ENCODE measurements at places on chromosomes 6 and 20.

GRCh38 chr20:20505554-20505953 is 137.7 kb downstream of the INSM1 start:
- DNase-seq, result no peak

DNA sequence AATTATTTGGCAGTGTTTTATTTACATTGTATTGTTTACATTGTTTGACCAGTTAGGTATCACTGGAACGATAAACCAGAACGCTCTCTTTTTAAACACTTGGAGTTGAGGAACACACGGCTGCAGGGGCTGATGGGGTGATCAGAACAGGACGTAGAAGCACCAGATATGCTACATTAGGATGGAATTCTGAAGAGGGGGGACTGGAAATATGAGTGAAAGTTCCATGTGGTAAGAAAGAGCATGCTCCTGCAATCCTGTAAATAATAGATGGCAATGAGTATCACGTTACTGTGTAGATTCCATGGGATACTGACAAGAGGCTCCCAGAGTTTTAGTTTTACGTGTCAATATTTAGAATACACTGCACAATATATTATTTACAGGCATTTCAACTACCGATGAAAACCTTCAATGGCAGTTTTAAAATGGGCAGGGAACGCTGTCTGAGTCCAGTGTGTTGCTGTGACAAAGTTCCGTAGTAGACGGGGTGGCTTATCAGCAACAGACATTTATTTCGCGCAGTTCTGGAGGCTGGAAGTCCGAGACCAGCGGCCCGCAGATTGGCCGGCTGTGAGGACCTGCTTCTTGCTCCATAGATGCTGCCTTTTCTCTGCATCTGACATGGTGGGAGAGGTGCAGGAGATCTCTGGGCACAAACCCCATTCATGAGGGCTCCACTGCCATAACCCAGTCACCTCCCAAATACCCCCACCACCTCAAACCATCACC is 43.1 kb downstream of the SYNJ2 start:
- DNase-seq, result no peak

DNA sequence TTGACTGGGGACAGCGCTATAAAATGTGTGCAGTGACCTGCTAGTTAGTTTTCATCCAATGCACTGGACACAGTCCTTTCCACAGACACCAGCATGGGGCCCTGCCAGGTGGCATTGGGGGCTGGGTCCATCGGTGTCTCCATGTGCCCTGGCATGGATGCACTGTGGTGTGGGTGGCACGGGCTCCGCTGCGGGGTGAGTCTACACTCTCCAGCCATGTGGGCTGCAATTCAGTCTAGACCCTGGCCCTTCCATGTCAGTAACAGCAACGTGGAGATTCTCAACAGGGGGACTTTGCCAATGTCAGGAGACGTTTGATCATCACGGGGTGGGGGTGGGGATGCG is 100.0 kb downstream of the RAMACL start:
- no peak for DNase-seq

DNA sequence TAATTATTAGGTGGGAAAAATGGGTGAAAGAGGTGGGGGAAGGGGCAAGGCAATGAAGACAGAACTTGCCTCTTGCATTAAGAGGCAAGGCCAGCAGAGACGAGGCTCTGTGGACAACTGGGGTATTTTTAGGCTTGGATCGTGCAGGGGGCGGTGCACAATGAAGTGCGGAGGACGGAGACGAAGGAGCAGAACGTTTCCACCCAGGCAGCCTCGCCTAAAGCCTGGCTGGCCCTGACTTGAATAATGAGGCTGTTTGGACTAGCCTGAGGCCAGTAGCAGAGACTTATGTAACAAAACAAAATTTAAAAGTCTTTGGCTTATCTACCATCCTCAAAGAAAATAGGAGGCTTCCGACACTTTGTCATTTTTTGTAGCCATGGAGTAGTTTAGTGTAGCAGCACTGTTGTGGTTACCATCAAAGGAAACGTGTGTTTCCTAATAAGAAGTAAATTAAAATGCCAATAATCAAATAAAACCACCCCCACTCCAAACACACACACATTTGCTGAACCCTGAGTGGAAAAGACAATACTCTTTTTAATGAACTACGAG is 370.0 kb upstream of the CNR1 start:
- DNase-seq, result no peak

- peak; percentile 54 for DNase-seq
These were observed 157.7 kb upstream of the MMS22L start for GRCh38 chr6:97440590-97441176.

- no peak for DNase-seq
These were observed 21.5 kb downstream of the COL19A1 start for GRCh38 chr6:69887714-69888345.

DNA sequence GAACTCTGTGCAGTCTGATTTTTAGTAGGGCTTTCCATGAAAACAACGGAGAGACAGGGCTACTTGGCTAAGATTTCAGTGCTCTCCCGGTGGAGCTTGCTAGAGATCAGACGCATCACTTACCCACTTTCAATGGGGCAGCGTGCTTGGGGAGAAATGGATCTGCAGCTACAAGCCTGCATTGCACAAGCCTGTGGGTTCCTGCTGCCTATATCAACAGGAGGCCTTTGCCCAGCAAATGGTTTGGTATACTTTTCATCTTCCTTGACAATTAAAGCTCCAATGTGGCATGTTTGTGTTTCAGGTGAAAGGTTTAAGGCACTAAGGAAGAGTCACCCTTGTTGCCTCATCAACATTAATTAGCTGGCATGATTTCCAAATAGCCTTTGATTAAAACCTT is 136.0 kb upstream of the FOXQ1 start:
- no peak for DNase-seq

DNA sequence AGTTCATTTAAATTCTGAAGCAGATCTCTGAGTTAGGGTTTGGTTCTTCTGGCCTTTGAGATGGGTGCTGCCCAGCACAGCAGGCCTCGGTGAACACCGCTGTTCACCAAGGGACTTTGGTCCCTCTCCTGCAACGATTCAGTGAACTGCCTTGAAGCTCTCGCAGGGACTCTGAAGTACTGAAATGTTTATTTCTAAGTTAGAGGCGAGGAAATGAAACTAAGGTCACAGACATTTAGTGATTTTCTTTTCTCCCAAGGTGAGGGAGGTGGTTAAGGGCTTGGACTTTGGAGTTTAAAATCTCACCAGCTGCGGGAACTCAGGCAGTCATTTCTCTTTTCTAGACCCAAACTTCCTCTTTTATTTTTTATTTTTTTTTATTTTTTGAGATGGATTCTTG is 26.2 kb downstream of the E2F3 start:
- DNase-seq, result no peak

DNA sequence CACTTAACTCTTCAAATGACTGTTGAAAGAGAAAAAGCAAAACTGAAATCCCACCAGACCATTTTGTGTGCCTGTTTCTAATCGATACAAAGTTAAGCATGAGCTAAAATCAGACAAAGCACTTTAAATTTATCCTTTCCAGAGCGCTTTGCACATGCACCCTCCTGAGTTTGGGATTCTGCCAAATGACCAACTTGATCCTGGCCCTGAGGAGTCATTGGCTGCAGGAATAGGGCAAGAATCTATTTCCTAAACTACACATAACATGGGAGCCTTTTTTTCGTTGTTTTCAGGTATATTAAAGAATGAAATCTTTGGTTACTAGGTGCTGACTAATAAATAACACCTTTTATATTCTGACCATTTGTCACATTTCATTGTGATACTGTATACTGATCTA is 23.8 kb upstream of the MTHFD1L start:
- DNase-seq, result no peak

GRCh38 chr20:59010995-59011873 is 4.2 kb upstream of the CTSZ start:
- no peak for DNase-seq

- no peak for DNase-seq
These were observed 3.3 kb downstream of the VSX1 start for GRCh38 chr20:25078662-25079061.

DNA sequence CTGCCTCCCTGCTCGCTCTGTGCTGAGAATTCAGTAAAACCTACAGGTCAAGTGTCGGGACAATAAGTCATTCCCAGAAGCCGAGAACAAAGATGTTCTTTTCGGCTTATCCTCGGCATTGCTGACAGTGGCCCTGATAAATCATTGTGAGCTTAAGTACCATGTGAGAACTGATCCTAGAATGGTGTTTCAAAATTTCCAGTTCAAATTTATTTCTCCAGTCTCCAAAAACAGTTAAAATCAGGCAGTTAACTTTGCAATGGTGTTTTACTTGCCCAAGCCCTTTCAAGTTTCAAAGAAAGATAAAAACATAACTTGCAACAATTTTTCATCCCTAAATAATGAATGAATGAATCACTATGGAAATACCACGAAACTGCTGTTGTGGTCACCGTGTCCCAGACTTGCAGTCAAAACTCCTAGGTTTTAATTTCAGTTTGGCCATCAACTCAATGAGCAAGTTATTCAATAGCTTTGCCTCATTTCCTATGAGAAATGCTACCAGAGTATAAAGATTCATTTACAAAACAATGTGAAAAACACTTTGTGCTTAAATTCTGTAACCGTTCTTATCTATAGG is 4.3 kb downstream of the ATP5F1E start:
- DNase-seq, result no peak

- DNase-seq, result no peak
These were observed 50.6 kb upstream of the TBC1D7 start for GRCh38 chr6:13378669-13379590.

- no peak for DNase-seq
These were observed 24.7 kb downstream of the PACSIN1 start for GRCh38 chr6:34490390-34491090.

GRCh38 chr6:150175586-150176151 is 32.8 kb downstream of the PPP1R14C start:
- no peak for DNase-seq

DNA sequence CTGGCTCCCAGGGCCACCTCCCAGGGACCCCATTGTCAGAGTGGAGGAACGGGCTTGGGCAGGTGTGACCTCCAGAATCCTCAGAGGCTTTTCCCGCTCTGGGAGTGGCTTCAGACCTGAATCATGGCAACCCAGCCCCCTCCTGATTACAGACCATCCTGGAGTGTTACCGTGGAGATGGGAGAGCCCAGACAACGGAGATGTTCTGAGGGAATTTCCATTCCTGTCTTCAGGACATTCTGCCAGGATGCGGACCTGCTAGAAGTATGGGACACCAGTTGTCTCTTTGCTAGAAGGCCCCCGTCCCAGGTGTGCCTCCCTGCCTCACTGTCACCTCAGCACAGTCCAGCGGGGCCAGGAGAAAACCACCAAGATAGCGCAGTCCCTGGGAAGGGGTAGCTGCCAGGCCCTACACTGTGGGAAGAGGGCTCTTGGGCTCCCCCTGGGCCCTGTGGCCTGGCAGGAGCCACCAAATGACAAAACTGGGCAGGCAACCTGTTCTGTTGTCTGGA is 109.9 kb downstream of the PSMB1 start:
- no peak for DNase-seq

DNA sequence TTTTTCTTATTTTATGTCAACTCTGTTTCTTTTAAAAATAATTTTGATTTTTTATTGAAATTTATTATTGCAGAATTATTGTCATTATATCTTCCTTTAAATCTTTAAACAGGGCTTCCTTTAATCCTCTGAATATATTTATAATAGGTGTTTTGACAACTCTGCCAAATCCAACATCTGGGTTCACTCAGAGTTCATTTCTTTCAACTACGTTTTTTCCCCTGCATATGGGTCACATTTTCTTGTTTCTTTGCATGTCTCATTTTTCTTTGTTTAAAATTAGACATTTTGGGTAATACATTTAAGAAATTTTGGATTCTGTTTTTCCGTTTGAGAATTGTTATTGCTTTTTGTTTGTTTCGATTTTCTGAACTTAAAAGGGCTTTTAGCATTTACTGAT is 655.1 kb upstream of the CITED2 start:
- DNase-seq, result no peak

GRCh38 chr6:69185276-69185675 is 550.2 kb downstream of the ADGRB3 start:
- no peak for DNase-seq

DNA sequence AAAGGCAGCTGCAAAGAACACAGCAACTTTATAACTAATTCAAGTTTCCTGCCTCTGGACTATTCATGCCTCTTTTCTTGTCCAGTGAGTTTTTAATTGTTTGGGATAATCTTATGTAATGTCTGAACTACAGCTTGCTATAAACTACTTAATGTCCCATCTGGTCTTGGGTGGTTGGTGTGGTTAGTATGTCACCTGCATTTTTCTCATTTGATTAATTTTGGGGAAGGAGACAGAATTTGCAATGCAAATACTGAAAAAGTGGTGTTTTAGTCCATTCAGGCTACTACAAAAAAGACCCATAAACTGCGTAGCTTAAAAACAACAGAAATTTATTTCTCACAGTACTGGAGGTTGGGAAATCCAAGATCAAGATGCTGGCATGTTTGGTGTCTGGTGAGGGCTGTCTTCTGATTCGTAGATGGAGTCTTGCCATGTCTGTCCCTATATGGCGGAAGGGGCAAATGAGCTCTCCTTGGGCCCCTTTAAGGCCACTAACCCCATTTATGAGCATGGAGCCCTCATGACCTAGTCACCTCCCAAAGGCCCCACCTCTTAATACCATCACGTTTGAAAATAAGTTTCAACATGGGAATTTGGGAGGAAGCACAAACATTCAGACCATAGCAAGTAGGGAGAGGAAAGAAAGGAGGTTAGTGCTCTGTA is 22.4 kb downstream of the RNF8 start:
- no peak for DNase-seq

- no peak for DNase-seq
These were observed 831.8 kb downstream of the MAFB start for GRCh38 chr20:39857187-39857586.

- peak; percentile 2 for DNase-seq
These were observed 523.6 kb upstream of the EYS start for GRCh38 chr6:66230591-66230990.

- DNase-seq, result no peak
These were observed 530 bp downstream of the GOPC start for GRCh38 chr6:117601811-117602150.

DNA sequence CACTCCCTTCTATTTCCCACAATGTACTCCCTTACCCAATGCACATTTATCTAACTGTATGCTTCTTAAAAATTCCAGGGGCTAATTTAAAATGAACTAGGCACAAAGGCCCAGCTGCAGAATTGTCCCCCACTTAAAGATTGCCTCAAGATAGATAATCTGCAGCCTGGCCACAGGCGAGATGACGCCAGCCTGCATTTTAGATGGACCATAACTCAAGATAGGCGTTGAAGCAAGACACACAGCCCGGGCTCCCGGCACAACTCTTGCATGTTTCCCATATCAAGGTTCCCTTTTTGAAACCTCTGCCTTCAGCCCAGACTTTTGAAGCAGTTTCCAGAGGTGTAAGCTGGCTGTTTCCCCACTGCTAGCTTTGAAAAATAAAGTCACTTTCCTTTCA is 3.2 kb upstream of the REPS1 start:
- no peak for DNase-seq

All from NCI-H446 (cell line).